ENCODE measurements at places on chromosomes 3 and 15.

GRCh38 chr15:60507596-60508424 lies 28.9 kb upstream of the ICE2 start:
- no peak for DNase-seq
- H3K36me3 ChIP-seq = peaks cover 89% of the 10 kb centered on the region
- H3K27ac ChIP-seq = peak overlapping the region; percentile 90
- no peaks in the 10 kb centered on the region for H3K27me3 ChIP-seq
- H3K4me3 ChIP-seq = no peak overlapping the region

DNA sequence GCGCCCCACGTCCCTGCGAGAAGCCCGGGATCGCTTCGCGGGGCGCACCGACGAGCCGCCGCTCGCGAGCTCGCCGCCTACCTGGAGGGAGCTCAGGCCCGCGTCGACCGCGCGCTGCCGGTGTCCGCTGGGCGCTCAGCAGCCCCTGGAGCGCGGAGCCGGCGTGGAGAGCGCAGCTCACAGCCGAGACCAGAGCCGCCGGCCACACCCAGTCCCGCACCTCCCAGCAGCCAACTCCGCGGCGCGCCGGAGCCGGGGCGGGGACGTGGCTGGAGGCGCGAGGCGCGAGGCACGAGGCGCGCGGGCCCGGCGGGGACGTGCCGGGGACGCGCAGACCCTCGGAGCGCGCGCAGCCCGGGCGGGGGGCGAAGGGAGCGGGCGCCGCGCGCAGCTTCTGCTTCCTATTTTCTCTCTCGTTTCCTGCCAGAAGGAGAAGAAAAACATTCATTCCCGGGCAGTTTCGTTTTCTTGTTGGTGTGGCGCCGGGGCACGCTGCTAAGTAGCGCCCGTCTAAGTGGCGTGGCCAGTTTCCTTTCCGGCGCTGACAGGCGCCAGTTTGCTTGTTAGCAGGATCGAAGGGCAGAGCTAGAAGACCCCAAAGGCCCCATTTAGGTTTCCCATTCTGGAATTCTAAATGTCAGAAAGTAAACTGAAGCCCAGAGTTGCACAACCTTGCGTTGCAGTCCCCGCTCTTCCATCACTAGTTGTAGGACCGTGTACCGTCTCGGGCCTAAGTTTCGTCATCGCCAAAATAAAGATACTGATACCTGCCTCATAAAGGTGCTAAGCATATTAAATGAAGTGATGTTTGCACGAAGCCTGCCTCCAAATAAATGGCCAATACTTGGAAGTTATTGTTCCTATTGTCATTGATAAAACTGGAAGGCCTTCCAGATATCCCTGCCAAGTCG lies at the start of gene GNB4:
GNB4 (minus strand) TSS at position 206 of the 911 bp plus-strand sequence. CDS start 25,270 bp downstream, outside the sequence.
- H3K4me3 ChIP-seq = peak within 1 kb of the TSS; percentile 75
- H3K27me3 ChIP-seq = peaks cover 85% of the 10 kb centered on the region
- H3K27ac ChIP-seq = peak within 1 kb of the TSS; percentile 63
- peaks cover 20% of the 10 kb centered on the region for H3K4me1 ChIP-seq

- no peak overlapping the region for H3K27ac ChIP-seq
- no peak overlapping the region for H3K4me3 ChIP-seq
- no peaks in the 10 kb centered on the region for H3K36me3 ChIP-seq
These were observed 103.7 kb upstream of the MNS1 start for GRCh38 chr15:56568466-56569167.

DNA sequence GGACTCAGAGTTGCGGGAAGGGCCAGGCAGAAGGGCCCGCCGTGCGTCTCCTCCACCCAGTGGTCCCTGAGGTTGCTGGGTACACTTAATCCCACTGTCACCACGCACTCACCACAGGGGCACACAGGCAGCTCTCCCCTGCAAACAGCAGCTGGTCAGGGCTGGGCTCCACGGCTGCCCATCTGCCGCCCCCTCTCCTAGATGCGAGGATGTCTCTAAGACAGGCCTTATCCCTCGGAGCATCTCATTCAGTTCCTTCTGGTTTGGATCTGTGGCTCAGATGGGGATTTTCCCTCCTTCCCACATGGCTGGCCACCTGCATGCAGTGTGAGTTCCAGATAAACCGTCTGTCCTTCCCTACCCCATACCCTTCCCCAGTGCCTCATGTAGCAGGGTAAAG lies 26.3 kb downstream of the MRPS11 start:
- H3K27ac ChIP-seq = no peak overlapping the region
- no peaks in the 10 kb centered on the region for H3K4me1 ChIP-seq
- no peaks in the 10 kb centered on the region for H3K36me3 ChIP-seq
- DNase-seq = no peak

DNA sequence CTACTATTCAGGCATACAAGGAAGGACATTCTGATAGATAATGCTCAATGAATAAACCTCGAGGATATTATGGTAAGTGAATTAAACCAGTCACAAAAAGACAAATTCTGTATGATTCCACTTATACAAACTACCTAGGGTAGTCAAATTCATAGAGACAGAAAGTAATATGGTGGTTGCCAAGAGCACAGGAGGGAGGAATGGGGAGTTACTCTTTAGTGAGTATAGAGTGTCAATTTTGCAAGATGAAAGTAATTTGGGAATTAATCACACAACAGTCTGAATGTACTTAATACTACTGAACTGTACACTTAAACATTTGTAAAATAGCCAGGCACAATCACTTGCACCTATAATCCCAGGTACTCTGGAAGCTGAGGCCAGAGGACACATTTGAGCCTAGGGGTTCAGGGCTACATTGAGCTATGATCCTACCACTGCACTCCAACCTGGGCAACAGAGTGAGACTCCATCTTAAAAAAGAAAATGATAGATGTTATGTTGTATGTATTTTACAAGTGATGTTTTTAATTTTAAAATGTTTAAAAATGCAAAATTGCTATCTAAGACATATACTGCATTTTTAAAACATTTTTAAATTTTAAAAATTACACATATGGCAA lies 91.0 kb downstream of the NPAP1 start:
- no peak for DNase-seq
- H3K4me3 ChIP-seq = no peak overlapping the region
- H3K27ac ChIP-seq = no peak overlapping the region
- no peaks in the 10 kb centered on the region for H3K27me3 ChIP-seq
- H3K4me1 ChIP-seq = no peaks in the 10 kb centered on the region
- no peaks in the 10 kb centered on the region for H3K36me3 ChIP-seq

DNA sequence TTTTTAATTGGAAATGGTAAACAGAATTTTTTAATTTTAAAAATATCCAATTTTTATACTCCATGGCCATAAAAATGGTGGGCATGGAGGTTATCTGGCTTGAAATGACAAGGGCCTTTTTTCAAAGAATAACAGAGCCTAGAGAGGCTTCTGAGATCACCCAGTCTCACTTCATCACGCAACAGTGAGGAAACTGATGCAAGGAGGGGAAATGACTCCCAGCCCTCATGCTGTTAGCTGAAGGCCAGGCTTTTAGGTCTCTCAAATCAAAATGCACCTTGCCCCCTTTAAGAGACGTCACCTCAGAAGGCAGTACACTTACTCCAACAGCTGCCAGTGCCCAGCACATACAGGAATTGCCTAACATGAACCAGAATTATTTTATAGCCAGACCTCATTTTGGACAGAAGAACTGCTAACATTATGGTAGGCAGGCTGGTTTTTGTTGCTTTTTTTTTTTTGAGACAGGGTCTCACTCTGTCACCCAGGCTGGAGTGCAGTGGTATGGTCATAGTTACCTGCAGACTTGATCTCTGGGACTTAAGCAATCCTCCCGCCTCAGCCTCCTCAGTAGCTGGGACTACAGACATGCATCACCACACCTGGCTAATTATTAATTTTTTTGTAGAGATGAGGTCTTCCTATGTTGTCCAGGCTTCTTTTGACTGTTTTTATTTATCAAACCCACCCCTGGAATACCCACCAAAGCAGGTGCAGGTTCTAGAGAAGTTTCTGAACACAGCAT lies 9.1 kb downstream of the RAB43 start:
- DNase-seq = no peak
- H3K4me3 ChIP-seq = peak overlapping the region; percentile 41
- H3K27me3 ChIP-seq = no peaks in the 10 kb centered on the region
- H3K36me3 ChIP-seq = peaks cover 85% of the 10 kb centered on the region
- H3K27ac ChIP-seq = peak overlapping the region; percentile 98

GRCh38 chr15:84811828-84812227 lies 5.3 kb upstream of the ALPK3 start:
- DNase-seq = no peak
- H3K4me1 ChIP-seq = peaks cover 7% of the 10 kb centered on the region
- peaks cover 6% of the 10 kb centered on the region for H3K36me3 ChIP-seq
- no peak overlapping the region for H3K27ac ChIP-seq

GRCh38 chr3:38235466-38235865 lies 30.1 kb upstream of the SLC22A13 start:
- no peaks in the 10 kb centered on the region for H3K4me1 ChIP-seq
- H3K27ac ChIP-seq = no peak overlapping the region
- H3K36me3 ChIP-seq = peaks cover 98% of the 10 kb centered on the region
- DNase-seq = no peak
- no peak overlapping the region for H3K4me3 ChIP-seq

DNA sequence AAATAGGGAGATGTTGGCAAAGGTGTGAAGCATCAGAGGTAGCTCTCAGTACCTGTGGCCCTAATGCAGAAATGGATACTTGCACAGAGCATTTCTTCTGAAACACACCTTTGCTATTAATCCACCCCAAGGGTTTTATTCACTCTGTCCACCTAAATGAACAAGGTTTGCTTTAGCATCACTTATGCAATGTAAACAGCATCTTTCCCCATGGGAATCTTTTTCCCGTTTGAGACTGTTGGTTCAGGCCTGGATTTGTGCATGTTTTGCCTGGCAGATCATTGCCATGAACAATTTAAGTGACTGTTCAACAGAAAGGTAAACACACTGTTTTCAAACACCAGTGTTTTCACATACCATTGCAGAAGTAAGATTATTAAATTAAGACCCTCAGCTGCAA lies 508.3 kb downstream of the SOX2 start:
- DNase-seq = no peak
- no peaks in the 10 kb centered on the region for H3K36me3 ChIP-seq
- H3K4me1 ChIP-seq = no peaks in the 10 kb centered on the region

DNA sequence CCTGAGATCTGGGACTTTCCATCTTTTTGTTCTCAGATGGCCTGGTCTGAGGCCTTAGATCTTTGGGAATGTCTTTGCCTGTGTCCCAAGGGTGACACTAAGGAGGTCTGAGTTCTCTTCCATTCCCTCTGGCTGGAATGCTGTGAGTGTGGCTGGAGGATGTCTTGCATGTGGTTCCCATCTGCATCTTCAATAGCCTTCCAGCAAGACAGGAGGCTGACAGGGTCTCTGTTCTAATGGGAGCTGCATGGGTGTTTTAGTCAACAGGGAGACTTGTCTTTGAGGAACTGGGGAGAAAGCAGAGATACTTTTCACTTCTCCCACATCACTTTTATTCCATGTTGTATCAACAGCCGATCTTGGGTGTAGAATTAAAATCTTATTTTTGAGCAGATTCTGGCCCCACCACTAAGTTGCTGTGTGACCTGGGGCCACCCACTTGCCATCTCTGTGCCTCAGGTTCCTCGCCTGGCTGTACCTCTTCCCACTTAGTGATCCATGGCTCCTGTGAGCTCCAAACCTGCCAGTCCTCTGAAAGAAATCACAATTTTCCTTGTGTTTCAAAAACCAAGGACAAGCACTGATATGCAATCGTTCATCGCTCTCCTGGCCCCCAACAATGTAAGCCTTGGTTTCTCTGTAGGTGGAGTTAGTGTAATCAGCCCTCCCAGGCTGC lies 75.2 kb downstream of the LSM3 start:
- H3K27me3 ChIP-seq = no peaks in the 10 kb centered on the region
- H3K36me3 ChIP-seq = no peaks in the 10 kb centered on the region
- peak; percentile 6 for DNase-seq
- H3K4me3 ChIP-seq = no peak overlapping the region
- H3K27ac ChIP-seq = no peak overlapping the region

- no peak overlapping the region for H3K4me3 ChIP-seq
- no peaks in the 10 kb centered on the region for H3K27me3 ChIP-seq
- no peak overlapping the region for H3K27ac ChIP-seq
- peaks cover 36% of the 10 kb centered on the region for H3K4me1 ChIP-seq
- DNase-seq = no peak
These were observed 1.9 kb upstream of the PDIA5 start for GRCh38 chr3:123064914-123065313.

DNA sequence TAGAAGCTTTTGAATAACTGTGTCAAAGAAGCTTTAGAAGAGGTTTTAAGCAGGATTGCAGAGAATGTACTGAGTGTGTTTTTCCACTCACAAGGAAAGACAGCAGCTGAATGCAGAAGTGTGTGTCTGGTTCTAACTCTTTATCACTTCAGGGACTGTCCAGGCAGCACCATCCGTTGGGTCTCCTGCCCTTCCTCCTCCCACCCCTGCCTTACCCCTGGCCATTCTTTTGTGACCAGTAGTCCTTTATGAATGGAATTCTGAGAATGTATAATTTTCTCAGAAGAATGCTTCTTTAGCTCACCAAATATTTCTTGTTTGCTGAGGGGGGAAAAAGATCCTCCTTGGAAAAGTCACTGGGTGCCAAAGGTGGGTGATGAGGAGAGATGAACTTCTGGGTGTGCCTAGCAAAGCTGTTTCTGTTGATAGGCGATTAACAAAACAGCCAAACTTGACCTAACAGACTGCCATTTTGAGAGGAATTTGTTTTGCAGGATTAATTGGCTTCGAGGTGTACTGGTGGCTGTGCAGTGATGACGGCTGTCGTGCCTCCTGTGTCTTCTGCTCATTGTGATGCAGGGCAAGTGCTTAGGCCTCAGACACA lies 70.9 kb downstream of the IGF1R start:
- H3K4me1 ChIP-seq = peaks cover 85% of the 10 kb centered on the region
- no peak overlapping the region for H3K4me3 ChIP-seq
- H3K27me3 ChIP-seq = no peaks in the 10 kb centered on the region
- H3K27ac ChIP-seq = no peak overlapping the region

- H3K36me3 ChIP-seq = peaks cover 38% of the 10 kb centered on the region
- H3K27ac ChIP-seq = no peak overlapping the region
- H3K4me3 ChIP-seq = no peak overlapping the region
- no peak for DNase-seq
- peaks cover 21% of the 10 kb centered on the region for H3K27me3 ChIP-seq
These were observed 2.8 kb upstream of the GP5 start for GRCh38 chr3:194401868-194402329.

GRCh38 chr15:92069308-92070250 lies 216.1 kb downstream of the SLCO3A1 start:
- peaks cover 49% of the 10 kb centered on the region for H3K4me1 ChIP-seq
- no peaks in the 10 kb centered on the region for H3K36me3 ChIP-seq
- DNase-seq = peak; percentile 64
- peak overlapping the region; percentile 81 for H3K27ac ChIP-seq
- peak overlapping the region; percentile 74 for H3K4me3 ChIP-seq
